ENCODE measurements at places on chromosomes 1 and 21. TPM values are rescaled to one million over a fixed set of nuclear protein-coding genes. Genes with fewer than 3 reads are reported as not detected.

Gene CCDC185
- not detected for total RNA-seq

Gene CCDC181
- 0.32 TPM for total RNA-seq

Gene ARHGEF16
- 25.4 TPM for total RNA-seq

Gene ANGPTL7
- total RNA-seq: not detected

Gene PAQR6
- 2.8 TPM for total RNA-seq

Gene RER1
- 86.1 TPM for total RNA-seq
